ENCODE measurements at places on chromosomes 2 and 18.

DNA sequence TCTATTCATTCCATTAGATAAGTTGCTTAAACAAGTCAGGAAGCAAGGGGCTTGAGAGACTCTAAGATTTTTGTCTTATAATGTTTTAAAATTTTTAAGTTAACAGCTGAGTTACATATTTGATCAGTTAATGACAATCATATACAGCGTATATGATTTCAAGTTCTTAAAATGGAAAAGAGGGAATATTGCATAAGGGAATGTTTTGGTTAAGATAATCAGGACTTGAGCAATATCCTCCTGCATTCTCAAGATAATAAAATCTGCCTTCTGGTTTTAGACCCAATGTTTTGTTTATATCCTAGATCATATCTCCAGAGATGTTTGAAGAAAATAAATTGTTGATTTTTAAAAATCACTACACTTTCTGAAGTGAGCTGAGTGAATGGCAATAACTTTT lies 13.4 kb upstream of the DYNC1I2 start:
- no peaks in the 10 kb centered on the region for H3K27me3 ChIP-seq
- H3K36me3 ChIP-seq = no peaks in the 10 kb centered on the region
- H3K27ac ChIP-seq = no peak overlapping the region
- no peak overlapping the region for H3K4me3 ChIP-seq
- DNase-seq = no peak

DNA sequence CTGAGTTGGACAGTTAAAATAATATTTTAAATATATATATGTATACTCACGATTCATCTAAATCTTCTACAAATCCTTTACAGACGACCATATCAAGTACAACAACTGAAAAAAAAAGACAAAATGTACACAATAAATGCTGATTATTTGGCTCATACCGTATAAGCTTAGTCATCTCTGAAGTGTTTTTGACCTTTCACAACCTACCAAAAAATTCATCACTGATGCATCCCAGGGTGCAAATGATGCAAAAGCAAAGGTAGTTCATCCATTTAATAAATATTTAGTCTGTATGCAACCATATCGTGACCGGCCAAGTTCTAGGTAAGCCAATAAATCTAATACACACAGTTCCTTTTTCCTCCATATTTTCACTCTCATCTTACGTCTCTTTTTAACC lies 1.1 kb downstream of the TMX3 start:
- DNase-seq = no peak
- H3K27ac ChIP-seq = peak overlapping the region; percentile 94
- no peaks in the 10 kb centered on the region for H3K27me3 ChIP-seq
- H3K36me3 ChIP-seq = peaks cover 38% of the 10 kb centered on the region
- H3K4me1 ChIP-seq = peaks cover 14% of the 10 kb centered on the region
- H3K4me3 ChIP-seq = peak overlapping the region; percentile 94

DNA sequence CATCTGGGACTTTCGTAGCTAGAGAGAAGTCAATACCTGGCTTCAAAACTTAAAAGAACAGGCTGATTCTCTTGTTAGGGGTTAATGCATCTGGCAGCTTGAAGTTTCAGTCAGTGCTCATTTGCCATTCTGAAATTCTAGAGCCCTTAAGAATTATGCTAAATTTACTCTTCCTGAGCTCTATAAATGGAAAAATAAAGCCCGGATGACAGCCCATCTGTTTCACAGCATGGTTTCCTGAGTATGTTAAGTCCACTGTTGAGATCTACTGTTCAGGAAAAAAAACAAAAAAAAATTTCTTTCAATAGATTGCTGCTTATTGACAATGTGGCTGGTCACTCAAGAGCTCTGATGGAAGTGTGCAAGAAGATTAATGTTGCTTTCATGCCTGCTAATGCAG lies 101.3 kb upstream of the RPE start:
- H3K4me1 ChIP-seq = no peaks in the 10 kb centered on the region
- H3K27ac ChIP-seq = no peak overlapping the region
- H3K27me3 ChIP-seq = no peaks in the 10 kb centered on the region
- H3K4me3 ChIP-seq = no peak overlapping the region
- H3K36me3 ChIP-seq = no peaks in the 10 kb centered on the region
- DNase-seq = no peak

DNA sequence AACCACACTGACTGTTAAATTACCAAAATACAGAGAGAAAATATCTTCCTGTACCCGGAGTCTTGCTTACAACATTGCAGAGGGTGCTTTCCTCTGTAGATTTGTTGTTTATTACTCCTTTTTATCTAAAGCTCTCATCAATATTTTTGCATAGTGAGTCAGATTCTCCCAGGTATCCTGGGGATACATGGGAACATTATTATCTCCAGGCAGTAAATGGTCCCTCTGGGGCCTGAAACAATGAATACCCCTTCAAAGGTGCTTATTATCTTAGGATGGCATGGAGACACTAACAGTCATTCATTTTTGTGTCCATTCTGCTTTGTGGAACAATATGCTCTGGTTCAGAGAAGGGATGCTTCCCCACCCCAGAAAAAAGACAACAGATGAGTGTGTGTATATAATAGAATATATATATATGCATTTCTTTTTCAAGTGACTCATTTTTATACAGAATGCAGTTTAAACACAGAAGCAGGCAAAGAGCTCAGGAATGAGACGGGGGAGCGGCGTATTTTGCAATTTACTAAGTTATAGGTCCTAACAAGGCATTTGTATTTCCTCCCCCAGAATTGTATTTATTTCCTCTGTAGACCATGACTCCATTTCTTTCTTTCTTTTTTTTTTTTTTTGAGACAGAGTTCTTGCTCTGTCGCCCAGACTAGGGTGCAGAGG lies 424.8 kb upstream of the ZEB2 start:
- no peaks in the 10 kb centered on the region for H3K36me3 ChIP-seq
- H3K4me3 ChIP-seq = no peak overlapping the region
- no peaks in the 10 kb centered on the region for H3K27me3 ChIP-seq
- H3K27ac ChIP-seq = no peak overlapping the region
- no peaks in the 10 kb centered on the region for H3K4me1 ChIP-seq
- DNase-seq = no peak

- no peaks in the 10 kb centered on the region for H3K4me1 ChIP-seq
- no peak overlapping the region for H3K4me3 ChIP-seq
- no peak overlapping the region for H3K27ac ChIP-seq
Measured at GRCh38 chr2:233938676-233939370, 21.6 kb downstream of the TRPM8 start.

DNA sequence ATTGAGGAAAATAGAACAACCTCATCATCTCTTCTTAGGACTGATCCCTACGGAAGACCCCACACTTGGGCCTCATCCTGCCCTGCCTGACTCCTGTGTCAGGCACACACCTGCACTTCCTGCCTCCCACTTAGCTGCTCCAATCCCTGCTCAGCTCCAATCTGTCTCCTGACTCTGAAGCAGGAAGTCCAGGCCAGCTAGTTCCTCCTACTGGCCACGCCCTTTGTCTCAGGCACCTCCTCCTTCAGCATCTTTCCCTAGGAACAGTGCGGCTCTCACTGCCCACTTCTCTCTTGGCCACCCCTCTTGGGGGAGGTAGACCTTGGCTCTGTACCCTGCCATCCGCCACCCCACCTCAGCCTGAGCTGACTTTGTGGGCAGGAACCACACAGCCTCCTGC lies 135.8 kb downstream of the CELF4 start:
- DNase-seq = no peak
- H3K27ac ChIP-seq = no peak overlapping the region
- H3K27me3 ChIP-seq = no peaks in the 10 kb centered on the region
- H3K36me3 ChIP-seq = no peaks in the 10 kb centered on the region

DNA sequence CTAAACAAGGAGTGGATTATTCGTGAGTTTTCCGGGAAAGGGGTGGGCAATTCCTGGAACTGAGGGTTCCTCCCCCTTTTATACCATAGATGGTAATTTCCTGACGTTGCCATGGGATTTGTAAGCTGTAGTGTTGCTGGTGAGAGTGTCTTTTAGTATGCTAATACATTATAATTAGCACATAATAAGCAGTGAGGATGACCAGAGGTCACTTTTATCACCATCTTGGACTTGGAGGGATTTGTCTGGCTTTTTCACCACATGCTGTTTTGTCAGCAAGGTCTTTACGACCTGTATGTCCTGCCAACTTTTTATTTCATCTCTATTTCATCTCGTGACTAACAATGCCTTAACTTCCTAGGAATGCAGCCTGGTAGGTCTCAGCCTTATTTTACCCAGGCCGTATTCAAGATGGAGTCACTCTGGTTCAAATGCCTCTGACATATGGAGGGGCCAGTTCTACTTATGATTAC lies 124.8 kb upstream of the B3GNT2 start:
- H3K36me3 ChIP-seq = peaks cover 9% of the 10 kb centered on the region
- H3K4me3 ChIP-seq = no peak overlapping the region
- no peak overlapping the region for H3K27ac ChIP-seq
- no peaks in the 10 kb centered on the region for H3K27me3 ChIP-seq
- no peaks in the 10 kb centered on the region for H3K4me1 ChIP-seq

- no peaks in the 10 kb centered on the region for H3K36me3 ChIP-seq
- H3K27me3 ChIP-seq = peaks cover 14% of the 10 kb centered on the region
- DNase-seq = no peak
- no peak overlapping the region for H3K4me3 ChIP-seq
- no peaks in the 10 kb centered on the region for H3K4me1 ChIP-seq
Measured at GRCh38 chr2:130916438-130916705, 79.7 kb downstream of the ARHGEF4 start.

DNA sequence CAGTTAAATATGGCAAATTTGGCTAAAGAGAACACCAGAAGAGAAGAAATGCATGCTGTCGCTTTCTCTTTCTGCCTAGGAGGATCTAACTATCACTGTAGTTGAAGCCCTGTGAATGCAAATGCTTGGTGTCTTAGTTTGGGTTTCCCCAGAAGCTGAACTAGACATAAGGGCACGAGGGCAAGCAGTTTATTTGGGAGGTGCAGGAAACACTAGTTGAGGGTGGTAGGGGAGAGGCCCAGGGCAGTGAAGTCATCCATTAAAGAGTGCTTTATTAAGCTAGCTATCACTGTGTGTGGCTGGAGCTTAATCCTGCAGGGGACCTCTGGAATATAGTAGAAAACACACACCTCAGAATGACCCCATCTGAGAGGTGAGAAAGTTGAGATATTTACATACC lies 639.8 kb upstream of the ZEB2 start:
- peaks cover 16% of the 10 kb centered on the region for H3K4me1 ChIP-seq
- no peaks in the 10 kb centered on the region for H3K27me3 ChIP-seq
- peak; percentile 12 for DNase-seq
- no peak overlapping the region for H3K4me3 ChIP-seq
- H3K36me3 ChIP-seq = no peaks in the 10 kb centered on the region

DNA sequence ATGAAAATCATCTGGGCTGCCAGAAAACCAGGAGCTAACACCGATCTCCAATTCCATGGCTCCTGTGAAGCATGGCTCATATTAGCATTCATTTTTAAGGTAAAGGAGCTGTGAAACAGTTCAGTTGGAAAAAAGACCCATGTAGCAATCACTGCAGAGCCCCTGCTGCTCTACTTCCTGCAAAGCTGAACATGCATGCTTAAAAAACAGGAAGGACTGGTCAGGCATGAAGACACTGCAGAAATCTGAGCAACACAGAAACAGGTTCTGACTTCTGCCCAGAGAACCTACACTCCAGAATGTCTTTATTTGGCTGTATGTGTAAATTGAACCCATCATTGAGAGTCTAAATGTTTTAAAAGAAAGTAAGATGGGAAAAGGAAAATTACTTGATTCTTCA lies 950.6 kb downstream of the DCDC2C start:
- H3K27me3 ChIP-seq = no peaks in the 10 kb centered on the region
- H3K27ac ChIP-seq = no peak overlapping the region
- peak; percentile 6 for DNase-seq
- H3K36me3 ChIP-seq = no peaks in the 10 kb centered on the region
- no peak overlapping the region for H3K4me3 ChIP-seq

DNA sequence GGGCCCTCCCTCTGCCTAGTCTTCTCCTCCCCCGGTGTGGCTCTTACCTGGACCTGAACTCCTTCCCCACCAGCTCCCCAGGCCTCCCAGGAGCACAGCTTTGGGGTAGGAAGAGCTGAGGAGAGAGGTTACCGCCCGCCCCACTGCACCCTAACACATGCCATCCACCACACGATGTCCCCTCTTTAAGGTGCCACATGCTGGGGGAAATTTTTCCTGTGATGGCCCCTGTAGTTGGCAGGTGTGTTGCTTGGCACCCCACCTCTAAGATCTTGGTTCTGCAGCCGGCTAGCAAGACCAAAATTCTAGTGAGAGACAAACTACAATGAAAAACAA lies 6.9 kb upstream of the TEX261 start:
- H3K36me3 ChIP-seq = no peaks in the 10 kb centered on the region
- no peak for DNase-seq
- H3K27ac ChIP-seq = no peak overlapping the region
- H3K27me3 ChIP-seq = no peaks in the 10 kb centered on the region
- H3K4me1 ChIP-seq = peaks cover 14% of the 10 kb centered on the region

GRCh38 chr2:177633910-177634294 lies 241.3 kb downstream of the AGPS start:
- H3K4me3 ChIP-seq = peak overlapping the region; percentile 5
- H3K36me3 ChIP-seq = no peaks in the 10 kb centered on the region
- DNase-seq = no peak

DNA sequence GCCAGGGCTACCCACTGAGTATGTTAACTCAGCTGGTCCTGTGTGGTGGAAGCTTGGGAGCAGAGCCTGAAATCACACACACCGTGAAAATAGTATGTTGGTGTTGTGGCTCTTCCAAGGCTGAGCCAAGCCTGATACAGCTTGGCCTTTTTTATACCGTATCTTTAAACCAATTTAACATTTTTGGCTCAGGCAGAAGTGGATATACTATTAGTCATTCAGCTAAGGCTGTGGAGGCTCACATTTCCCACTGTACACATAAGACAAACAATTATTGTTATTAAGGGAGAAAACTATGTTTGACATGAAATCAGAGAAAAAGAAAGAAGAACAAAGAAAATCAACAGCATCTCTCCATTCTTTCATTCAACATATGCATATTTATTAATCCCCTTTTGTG lies 159.0 kb downstream of the BCL11A start:
- H3K27me3 ChIP-seq = no peaks in the 10 kb centered on the region
- DNase-seq = no peak
- H3K4me1 ChIP-seq = no peaks in the 10 kb centered on the region
- no peak overlapping the region for H3K4me3 ChIP-seq
- H3K27ac ChIP-seq = no peak overlapping the region

DNA sequence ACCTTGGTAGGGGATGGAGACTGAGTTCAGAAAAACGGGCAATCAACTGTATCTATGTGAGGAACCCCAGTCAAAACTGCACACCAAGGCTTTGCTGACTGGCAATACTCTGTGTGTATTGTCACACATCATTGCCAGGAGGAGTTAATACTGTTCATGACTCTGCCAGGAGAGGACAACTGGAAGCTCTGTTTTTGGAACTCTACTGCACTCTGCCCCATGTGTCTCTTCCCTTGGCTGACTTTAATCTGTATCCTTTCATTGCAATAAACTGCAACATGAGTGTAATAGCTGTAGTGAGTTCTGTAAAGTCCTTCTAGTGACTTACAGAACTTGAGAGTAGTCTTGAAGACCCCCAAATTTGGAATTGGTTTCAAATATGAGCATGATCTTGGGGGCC lies 72.3 kb downstream of the FAM228A start:
- no peak for DNase-seq
- no peak overlapping the region for H3K27ac ChIP-seq
- H3K36me3 ChIP-seq = peaks cover 51% of the 10 kb centered on the region
- H3K27me3 ChIP-seq = no peaks in the 10 kb centered on the region

DNA sequence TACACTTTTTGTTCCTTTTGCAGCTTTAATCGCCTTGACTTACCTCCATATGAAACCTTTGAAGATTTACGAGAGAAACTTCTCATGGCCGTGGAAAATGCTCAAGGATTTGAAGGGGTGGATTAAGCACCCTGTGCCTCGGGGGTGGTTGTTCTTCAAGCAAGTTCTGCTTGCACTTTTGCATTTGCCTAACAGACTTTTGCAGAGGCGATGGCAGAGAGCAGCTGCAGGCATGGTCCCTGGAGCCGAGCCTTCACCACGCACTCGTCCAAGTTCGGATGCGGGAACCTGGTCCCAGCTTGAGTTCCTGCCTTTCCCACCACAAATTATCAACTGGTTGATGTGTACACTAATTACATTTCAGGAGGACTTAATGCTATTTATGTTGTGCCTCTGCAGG lies 232.7 kb downstream of the ALPK2 start:
- no peak overlapping the region for H3K4me3 ChIP-seq
- peaks cover 9% of the 10 kb centered on the region for H3K4me1 ChIP-seq
- no peak for DNase-seq

Data from stomach (tissue), 19 donors.